ENCODE measurements at places on chromosomes 2 and 18. TPM values are rescaled to one million over a fixed set of nuclear protein-coding genes. Genes with fewer than 3 reads are reported as not detected.

Gene COL4A4
- 13.6 TPM for total RNA-seq

Gene TYMS
- total RNA-seq, result 6.0 TPM

Gene UGT1A10
- not detected for total RNA-seq

Gene GYPC
- 121 TPM for total RNA-seq

Gene AQP12B
- not detected for total RNA-seq

Gene DHRS9
- 0.81 TPM for total RNA-seq

Gene YWHAQ
- total RNA-seq, result 116 TPM

Gene UGT1A4
- not detected for total RNA-seq

Gene PRSS56
- 0.11 TPM for total RNA-seq

Gene D2HGDH
- 19.6 TPM for total RNA-seq

Gene PTMA
- total RNA-seq, result 264 TPM

Gene ONECUT2
- 0.03 TPM for total RNA-seq

Gene COL5A2
- total RNA-seq, result 10.5 TPM

Gene VSNL1
- total RNA-seq, result 10.4 TPM

Gene SERPINB5
- not detected for total RNA-seq

Gene CELF4
- total RNA-seq, result not detected

Gene NEDD4L
- total RNA-seq, result 55.9 TPM

All from Right ventricle myocardium inferior (tissue), 1 donor.